ENCODE measurements at places on chromosomes 6 and 20.

DNA sequence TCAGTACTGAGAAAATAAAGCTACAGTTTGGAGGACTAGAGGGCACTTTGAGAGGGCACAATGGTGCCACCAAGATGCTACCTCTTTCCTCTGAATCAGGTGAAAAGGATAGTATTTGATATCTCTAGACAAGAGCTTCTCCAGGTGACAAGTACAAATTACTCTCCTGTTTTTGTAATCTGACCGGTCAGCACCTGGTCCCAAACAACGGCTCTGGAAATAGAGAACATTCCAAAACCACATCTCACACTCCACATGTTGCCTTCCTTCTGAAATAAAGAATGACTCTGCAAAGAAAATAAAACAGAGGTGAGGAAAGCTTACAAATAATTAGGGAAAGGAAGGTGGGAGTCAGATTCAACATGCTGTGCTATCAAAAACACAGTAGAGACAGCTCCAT is 51.3 kb upstream of the CITED2 start:
- no peak for DNase-seq

- DNase-seq: no peak
Measured at GRCh38 chr6:63121166-63121565, 90.1 kb upstream of the FKBP1C start.

GRCh38 chr20:58418949-58419748 is 30.1 kb downstream of the VAPB start:
- DNase-seq: no peak

GRCh38 chr6:45836438-45836824 is 179.2 kb downstream of the CLIC5 start:
- DNase-seq: no peak

GRCh38 chr20:59598625-59599310 is 5.6 kb upstream of the PHACTR3 start:
- no peak for DNase-seq

DNA sequence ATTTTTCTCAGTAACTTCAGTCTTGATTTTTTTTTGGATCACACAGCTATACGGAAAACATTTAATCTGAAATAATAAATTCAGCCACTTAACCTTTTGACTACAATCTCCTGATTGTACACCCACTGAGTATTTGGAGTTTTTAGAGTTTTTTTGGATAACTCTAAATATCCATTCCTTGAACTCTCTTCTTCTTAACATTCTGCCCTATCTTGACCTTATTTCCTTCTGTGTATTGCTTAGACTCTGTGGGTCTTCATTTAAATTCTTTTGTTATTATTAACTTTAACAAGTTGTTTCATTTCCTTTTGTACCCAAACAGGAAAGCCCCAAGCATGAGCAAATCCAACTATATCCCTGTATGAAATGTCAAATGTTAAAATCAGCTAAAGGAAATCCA is 170.2 kb upstream of the PTCHD4 start:
- DNase-seq: no peak

- DNase-seq: no peak
Measured at GRCh38 chr20:56773749-56774148, 144.6 kb downstream of the TFAP2C start.

GRCh38 chr6:37587866-37588734 is 88.4 kb upstream of the CCDC167 start:
- DNase-seq: no peak

- DNase-seq: no peak
Measured at GRCh38 chr6:166705069-166705468, 78.0 kb upstream of the RPS6KA2 start.

GRCh38 chr20:56781108-56781739 is 152.1 kb downstream of the TFAP2C start:
- DNase-seq: no peak

- no peak for DNase-seq
Measured at GRCh38 chr6:157047951-157048350, 270.8 kb downstream of the ARID1B start.

GRCh38 chr20:11891077-11891775 is 26.5 kb upstream of the BTBD3 start:
- no peak for DNase-seq

- DNase-seq: no peak
Measured at GRCh38 chr6:107511511-107511993, 21.6 kb downstream of the SOBP start.

DNA sequence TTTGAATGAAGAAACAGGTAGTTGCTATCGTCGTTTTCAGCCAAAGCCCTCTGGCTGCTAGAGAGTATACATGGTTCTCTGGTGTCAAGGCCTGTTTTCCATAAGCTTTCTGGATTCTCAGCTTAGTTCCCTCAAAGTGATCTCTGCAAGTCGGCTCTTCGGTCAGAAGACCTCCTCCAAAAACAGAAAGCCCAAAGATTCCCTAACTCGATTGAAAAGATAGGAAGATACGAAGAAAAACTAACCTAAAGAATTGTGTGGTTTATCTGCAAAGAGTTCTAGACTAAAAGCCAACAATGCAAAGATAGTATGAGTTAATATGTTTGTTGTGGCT is 545 bp upstream of the ASCC3 start:
- DNase-seq: no peak

DNA sequence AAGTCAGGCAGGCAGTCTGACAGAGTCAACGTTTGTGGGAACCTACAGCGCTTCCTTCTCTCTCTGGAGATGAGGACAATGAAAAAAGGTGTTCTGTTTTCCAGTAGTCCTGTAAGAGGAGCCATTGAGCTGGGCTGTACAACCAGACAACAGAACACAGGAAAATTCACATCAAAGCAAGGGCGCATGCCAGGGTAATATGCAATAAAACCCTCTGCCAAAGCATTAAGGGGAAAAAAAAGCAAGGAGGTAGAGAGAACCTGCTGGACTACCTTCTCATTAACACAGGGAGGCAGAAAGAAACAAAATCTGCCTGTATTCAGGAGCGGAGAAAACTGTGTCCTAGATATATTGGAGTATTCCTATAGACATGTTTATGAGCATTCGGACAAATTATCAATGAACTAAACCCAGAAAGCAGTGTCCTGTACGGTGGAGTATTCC is 1.3 kb downstream of the RNF24 start:
- DNase-seq: no peak

DNA sequence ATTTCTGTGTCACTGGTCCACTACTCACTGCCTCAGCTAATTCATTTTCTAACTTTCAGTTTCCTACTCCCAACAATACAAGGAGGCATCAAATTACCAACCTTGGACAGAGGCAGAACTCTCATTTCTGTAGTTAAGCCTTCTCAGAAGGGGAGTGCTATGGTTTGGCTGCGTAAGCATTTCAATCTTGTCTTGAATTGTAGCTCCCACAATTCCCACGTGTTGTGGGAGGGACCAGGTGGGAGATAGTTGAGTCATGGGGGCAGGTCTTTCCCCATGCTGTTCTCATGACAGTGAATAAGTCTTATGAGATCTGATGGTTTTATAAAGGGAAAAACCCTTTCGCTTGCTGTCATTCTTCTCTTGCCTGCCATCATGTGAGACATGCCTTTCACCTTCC is 22.9 kb downstream of the HLA-DRA start:
- DNase-seq: no peak

- DNase-seq: no peak
Measured at GRCh38 chr6:25186919-25187318, 92.3 kb upstream of the CARMIL1 start.

- no peak for DNase-seq
Measured at GRCh38 chr20:44633872-44634600, 17.5 kb downstream of the ADA start.

GRCh38 chr20:52668626-52669025 is 303.5 kb upstream of the TSHZ2 start:
- no peak for DNase-seq

GRCh38 chr6:23089981-23090380 is 520.6 kb downstream of the HDGFL1 start:
- DNase-seq: no peak

DNA sequence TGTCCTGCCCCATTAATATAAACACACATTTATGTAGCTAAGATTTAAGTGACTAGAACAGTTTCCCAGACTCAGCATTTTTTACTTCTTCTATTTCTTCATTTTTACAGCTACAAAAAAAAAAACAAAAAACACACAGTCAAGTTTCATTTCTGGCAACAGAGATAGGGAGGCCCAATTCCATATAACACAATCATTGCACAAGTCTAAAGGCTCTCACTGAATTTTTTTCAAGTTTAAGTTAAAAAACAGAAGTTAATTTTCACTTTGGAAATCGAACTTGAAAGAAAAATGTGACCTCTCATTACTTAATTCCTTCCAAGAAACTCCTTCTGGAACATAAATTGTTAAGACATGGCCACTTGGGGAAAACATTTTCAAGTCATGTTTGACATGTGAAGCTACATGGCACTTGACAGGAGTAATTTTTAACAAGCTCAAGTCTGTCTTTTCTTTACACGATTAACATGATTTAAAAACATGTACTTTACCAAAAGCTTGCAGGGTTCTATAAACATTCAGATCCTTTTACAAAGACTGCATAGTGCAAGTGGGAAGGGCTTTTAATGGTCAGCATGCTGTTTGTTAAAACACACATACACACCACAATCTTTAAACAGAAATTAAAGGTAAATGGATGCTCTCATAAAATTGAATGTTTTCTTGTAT is 100.1 kb upstream of the CCDC28A start:
- no peak for DNase-seq

- DNase-seq: no peak
Measured at GRCh38 chr6:99002831-99003230, 55.1 kb upstream of the FBXL4 start.

GRCh38 chr20:58956078-58956477 is 25.0 kb upstream of the NELFCD start:
- DNase-seq: no peak

GRCh38 chr6:95923518-95923917 is 92.3 kb upstream of the FUT9 start:
- no peak for DNase-seq

DNA sequence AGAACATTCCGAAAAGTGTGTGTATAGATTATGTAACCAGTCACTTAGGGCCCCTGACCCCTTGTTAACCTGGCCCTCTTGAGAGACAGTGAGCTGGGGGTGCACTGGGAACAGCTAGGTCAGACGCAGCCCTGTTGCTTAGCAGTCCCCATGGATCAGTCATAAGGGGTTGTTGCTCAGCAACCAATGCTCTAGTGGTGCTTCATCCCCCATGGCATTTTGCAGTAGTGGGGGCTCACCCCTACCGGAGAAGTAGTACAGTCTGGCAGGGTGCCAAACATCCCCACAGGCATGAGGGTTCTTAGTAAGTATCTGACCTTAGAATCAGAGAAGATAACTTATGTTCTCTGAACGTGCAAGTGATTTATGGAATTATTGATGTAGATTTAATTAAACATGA is 12.3 kb downstream of the PKIB start:
- DNase-seq: no peak

- DNase-seq: no peak
Measured at GRCh38 chr20:62603907-62604785, 38.2 kb upstream of the SLCO4A1 start.

GRCh38 chr6:73216859-73217258 is 8.4 kb downstream of the KHDC1L start:
- no peak for DNase-seq

DNA sequence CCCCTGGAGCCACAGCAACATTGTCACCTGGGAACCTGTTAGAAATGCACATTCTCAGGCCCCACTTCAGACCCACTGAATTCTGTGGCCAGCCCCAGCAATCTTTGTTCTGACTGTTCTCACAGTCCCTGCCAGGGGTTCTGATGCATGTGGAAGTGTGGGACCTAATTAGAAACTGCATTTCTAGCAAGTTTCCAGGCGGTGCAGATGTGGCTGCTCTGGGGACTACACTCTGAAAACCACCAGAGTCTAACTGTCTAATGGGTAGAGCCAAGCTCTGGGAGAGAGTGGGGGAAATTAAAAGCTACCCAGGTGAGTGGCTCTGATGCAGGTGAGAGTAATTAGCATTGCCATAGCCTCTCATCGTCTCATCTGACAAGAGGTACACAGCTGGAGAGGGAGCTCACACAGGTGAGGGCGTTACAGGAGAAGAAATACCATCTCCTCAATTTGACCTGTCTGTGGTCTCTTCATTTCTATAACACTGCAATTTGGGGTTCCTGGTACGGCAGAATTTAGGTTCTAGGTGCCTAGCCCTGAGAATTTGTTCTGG is 66.0 kb downstream of the SNX5 start:
- no peak for DNase-seq

GRCh38 chr6:39887692-39888450 is 46.4 kb downstream of the MOCS1 start:
- peak; percentile 67 for DNase-seq

- DNase-seq: no peak
Measured at GRCh38 chr6:128024046-128024445, 123.2 kb upstream of the THEMIS start.

- no peak for DNase-seq
Measured at GRCh38 chr6:32177183-32177787, 920 bp upstream of the RNF5 start.

DNA sequence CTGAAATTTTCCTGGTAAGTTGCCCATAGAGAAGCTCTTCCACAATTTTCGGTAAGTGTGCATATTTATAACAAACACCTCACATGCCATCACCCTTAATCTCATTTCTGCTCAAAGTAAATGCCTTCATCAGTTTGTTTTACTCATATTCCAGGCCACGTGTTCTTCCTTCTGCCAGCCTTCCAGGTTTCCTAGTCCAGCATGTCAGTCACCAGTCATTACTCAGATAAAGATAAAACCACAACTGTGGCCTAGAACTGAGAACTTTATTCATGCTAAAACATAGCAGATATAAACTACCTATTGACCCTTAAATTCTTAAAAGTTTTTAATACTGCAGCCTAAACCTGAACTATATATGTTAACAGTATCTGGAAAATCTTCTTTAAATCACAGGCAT is 149.5 kb upstream of the SLC22A16 start:
- no peak for DNase-seq

DNA sequence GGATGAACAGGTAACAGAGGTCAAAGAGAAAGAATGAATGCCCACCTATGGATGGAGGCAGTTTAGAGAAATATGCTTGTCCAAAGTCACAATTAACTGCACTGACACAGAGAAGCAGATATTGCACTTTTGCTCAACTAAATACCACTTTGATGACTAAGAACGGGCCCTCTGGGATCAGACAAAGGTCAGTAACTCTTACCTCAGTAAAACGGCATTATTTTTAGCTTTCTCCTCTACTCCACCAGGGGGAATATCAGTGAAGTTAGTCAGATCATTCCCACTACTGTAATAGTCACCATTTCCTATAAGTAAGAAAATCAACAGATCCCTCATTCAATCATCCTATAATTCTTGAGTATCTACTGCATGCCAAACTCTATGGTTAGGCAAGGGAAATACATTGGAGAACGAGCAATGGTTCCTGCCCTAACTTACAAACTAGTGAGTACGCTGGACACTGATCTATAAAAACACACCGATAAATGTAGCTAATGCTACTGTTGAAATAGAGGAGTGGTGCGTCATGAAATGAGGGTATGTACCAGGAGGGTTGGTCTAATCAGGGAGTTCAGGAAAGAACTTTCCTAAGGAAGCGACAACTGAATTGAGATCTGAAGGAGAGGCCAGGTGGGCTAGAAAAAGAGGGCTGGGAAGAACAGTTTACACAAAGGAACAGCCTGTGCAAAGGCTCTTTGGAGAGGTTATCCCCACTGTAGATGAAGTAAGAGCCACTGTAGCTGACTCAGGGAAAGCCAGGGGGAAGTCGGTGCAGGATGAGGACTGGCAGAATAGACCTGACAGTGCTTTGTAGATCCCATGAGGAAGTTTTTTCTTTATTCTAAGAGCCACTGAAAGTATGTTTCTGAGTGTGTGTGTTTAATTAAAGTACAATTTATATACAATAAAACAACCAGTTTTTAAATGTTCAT is 9.2 kb downstream of the ECI2 start:
- DNase-seq: peak; percentile 77

- DNase-seq: no peak
Measured at GRCh38 chr20:4763261-4763660, 41.6 kb downstream of the PRND start.

GRCh38 chr6:44725070-44725469 is 337.6 kb downstream of the CDC5L start:
- DNase-seq: no peak
